ENCODE measurements at places on chromosomes 3 and 15.

GRCh38 chr3:52120556-52121463, 33.4 kb downstream of the POC1A start:
- no peak for DNase-seq

- DNase-seq, result no peak
These were observed 107.3 kb upstream of the PTPRG start for GRCh38 chr3:61454006-61454585.

GRCh38 chr15:47609693-47610092, 107.6 kb upstream of the SEMA6D start:
- no peak for DNase-seq

DNA sequence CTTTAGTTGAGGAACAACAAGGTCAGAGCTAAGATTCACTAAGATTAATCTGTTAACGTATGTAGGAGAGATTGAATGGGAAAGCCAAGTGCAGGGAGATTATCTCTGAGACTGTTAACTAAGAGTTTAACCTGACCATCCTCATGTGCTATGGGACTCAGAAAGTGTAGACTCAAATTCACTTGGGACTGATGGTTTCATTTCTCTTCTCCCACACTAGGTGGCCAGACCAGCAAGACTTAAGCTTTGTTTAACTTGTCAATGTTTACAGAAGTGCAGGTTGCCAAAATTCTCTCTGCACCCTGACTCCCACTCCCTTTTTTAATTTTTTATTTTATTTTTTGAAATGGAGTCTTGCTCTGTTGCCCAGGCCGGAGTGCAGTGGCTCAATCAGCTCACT, 6.3 kb upstream of the HEXA start:
- DNase-seq, result no peak

DNA sequence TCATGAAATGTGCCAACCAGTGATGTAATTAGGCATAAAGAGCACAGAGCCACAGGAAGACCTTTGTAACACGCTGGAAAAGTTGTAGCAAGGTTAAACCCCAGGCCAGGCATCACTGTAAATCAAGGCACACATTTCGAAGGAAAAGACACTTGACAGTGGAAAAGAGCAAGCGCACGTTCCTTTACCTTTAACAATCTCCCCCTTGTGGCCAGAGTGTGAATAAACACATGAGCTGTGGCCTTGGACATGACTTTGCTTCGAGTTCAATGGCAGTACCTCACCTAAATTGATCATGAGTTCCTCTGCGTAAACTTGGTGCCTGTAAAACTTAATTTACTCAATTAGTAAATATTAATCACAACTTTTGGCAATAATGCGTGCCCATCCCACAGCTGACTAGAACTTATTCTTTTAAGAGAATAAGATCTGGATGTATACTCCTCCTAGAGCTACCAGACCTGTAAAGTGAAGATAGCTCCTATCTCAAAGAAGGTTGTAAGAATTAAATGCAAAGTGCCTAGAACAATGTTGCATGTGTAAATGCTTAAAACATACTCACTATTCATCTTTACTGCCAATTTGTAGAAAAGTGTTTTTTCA, 757.0 kb upstream of the NECTIN3 start:
- peak; percentile 67 for DNase-seq

DNA sequence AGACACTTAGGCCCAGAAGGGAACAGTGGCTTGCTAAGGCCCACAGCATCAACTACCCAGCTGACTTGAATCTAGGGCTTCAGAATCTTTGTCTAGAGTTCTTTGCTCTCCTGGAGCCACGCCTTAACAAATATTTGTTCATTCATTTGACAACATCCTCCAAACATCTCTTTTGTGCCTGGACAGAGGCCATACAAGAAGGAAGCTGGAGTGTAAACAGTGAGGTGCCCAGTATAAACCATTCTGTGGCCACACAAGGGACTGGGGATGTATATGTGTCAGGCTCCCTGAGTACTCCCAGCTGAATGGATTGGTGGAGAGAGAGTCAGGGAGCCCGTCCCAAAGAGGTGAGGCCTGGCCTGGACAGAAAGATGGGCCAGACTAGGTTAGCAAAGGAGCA, 3.4 kb downstream of the CIB2 start:
- DNase-seq, result no peak

GRCh38 chr3:77372634-77373346, 332.9 kb downstream of the ROBO2 start:
- DNase-seq, result no peak

GRCh38 chr3:50340448-50341329, at the start of gene RASSF1:
Gene RASSF1 (minus strand): TSS chr3:50340836. CDS start chr3:50340805, 31 bp downstream.
- DNase-seq, result peak; percentile 50

- DNase-seq, result no peak
These were observed 71.2 kb upstream of the SOX14 start for GRCh38 chr3:137692803-137693431.

GRCh38 chr3:126951561-126951960, 31.4 kb upstream of the PLXNA1 start:
- DNase-seq, result no peak

- no peak for DNase-seq
These were observed 110.5 kb upstream of the GAP43 start for GRCh38 chr3:115512565-115513415.

DNA sequence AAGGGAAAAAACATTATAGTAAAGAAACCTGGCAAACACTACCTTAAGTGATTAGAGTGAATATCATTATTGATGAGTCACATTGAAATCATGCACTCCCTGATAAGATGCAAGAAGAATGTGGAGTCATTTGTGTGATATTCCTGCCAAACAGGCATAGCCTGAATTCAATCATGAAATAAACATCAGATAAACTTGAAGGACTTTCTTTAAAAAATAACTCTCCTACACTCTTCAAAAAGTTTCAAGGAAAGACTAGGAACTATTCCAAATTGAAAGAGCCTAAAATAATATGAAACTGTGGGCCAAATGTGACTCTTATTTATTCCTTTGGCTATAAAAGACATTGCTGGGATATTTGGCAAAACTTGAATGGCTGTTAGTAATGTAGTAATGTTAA, 625.7 kb upstream of the LMCD1 start:
- DNase-seq, result no peak

- peak; percentile 73 for DNase-seq
These were observed 5.1 kb upstream of the SLC25A38 start for GRCh38 chr3:39378088-39378487.

GRCh38 chr3:46866720-46867549, 3.7 kb upstream of the MYL3 start:
- peak; percentile 68 for DNase-seq

- DNase-seq, result no peak
These were observed 12.7 kb downstream of the FAM240A start for GRCh38 chr3:46624975-46625490.

- DNase-seq, result no peak
These were observed 10.6 kb downstream of the PLA2G4B start for GRCh38 chr15:41849204-41849603.

DNA sequence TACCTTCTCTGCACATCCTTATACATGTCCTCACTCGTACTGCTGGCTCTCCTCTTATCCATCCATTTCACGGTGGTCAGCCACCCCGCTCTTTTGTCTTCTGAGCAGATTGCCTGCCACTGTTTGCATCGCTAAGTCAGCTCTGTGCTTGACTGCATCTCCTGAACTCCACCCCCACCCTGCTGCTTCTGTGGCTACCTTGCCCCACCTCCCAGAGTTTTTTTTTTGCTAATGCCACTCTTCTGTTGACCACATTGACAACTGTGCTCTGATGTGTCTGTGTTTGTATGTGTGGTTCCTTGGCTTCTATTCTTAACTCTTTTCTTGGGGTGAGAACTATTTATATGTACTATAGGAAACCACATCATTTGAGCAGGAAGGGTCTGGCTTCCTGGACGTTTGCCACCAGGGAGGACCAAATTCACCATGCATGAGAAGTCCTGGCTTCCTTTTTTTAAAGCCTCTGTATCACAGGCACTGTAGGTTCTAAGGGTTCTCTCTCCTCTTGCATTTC, 12.8 kb upstream of the MTMR10 start:
- no peak for DNase-seq

- no peak for DNase-seq
These were observed 64.2 kb downstream of the SCAPER start for GRCh38 chr15:76840830-76841460.

DNA sequence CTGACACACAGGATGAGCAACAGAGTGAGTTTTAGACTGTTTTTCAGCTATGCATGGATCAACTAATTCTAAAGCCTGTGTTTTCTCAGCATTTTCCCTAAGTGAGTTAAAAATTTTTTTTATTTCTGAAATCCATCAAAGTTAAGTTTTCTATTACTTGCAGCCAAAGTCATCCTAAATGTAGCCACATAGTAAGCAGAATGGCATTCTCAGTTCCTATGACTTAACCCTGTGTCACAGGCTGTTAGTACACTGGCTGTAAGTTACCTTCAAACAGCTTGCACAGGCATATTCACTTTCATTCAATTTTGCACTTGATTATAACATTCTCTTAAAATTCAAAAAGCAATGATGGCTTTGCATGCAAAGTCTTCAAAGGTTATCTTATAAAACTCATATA, 368.2 kb downstream of the OCA2 start:
- no peak for DNase-seq

GRCh38 chr15:67746022-67746421, 79.3 kb upstream of the SKOR1 start:
- no peak for DNase-seq

DNA sequence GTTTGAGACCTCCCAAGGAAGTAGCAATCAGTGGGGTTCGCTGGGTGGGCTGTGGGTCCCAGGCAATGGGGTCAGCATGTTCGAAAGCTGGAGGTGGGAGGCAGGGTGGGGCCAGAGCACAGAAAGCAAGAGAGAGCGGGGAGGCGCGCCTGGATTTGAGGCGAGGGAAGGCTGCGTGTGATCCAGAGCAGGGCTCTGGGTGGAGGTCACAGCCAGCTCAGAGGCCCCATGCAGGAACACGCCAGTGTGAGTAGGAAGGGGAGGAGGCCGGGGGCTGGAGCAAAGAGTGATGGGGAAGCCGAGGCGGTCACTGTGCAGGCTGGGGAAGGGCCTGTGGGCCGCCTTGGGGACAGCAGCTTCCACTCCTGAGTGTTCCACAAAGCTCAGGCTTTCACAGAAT, 8.8 kb downstream of the DNAJB8 start:
- no peak for DNase-seq

- DNase-seq, result no peak
These were observed 11.6 kb upstream of the RNF7 start for GRCh38 chr3:141726483-141726882.

DNA sequence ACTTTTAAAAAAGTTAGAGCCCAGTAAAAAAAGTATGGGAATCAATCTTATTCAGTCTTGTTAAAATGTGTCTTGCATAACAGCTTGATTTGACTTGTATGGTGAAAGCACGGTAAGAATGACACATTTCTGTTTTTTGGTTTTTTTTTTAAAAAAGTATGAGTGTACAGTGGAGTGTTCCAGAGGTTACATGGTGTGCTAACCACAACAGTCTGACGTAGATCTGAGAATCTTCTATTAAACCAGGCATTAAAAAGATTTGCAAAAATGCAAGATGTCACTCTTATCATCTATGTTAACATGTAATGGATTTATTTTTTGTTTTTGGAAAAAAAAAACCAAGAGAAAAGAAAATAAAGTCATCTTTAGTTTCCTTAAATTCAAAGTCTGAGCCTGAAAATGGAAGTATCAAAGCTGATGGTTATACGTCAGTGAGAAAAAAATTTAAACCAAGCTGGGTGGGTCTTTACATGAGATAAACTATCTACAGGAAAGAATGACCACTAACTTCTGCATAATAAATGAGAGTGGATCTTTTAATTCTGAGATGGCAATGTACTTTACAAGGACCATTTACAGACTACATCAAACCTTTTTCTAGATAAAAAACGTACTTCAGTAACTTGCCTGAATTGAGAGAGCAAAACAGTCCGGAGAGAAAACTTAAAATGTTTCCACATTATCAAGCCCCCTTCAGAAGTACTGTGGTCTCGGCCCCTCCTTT, 1.6 kb downstream of the GABPB1 start:
- peak; percentile 47 for DNase-seq

DNA sequence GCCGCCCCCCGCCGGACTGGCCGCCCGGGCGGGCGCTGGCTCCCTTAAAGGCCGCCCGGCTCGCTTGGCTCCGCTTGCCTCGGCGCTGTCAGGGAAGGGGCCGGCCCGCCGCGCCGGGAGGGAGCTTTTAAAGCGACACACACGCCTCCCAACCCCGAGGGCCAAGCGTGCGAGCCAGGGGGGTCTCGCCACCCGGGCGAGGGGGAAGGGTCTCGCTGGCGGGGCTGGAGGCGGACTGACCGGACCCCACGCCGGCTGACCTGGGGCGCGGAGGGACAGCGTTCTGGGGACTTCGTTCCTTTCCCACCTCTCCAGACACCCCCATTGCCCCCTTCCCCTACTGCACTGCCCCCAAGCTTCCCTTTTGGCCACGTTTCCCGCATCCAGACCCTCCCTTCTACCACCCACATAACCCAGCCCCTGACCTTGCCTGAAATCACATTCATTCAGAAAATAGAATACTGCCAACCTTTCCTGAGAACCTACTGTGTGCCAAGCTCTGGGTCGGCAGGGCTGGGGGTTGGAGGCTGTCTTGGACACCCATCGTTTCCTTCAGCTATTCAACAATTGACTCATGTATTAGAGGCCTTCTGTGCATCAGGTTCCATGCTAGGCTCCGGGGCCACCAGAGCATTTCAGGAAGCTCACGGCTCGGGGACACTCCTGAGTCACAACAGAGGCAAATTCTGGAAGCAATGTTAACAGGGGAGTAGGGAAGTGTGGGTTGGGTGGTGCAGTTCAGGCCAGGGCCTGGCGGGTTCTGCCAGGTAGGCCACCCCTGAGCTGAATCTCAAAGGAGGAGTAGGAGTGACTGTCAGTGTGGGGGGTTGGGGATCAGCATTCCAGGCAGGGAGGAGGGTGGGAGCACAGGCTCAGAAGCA, at the start of gene INSYN1:
Gene INSYN1, minus strand, starts transcription at position 102 of the 881 bp plus-strand sequence. CDS start 2,221 bp downstream, outside the sequence.
- DNase-seq, result no peak

- DNase-seq, result no peak
These were observed 10.2 kb upstream of the TGFBR2 start for GRCh38 chr3:30596152-30596551.

DNA sequence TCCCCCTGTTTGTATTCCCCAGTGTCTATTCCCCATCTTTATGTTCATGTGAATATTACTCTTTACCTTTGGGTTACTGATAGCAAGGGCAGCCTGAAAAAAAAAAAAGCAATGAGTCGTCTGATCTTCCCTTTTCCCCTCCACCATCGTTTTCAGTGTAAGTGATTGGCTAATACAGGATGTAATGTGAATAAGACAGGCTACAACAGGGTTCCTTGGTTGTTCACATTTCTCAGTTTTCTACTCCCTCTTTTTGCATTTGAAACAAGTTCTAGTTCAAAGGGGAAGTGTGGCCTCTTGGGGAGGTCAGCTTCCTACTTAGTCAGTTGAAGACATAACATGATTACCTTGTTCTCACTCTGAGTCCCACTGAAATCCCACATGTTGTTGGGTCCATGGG, 278.0 kb upstream of the TRIM42 start:
- DNase-seq, result no peak

- no peak for DNase-seq
These were observed at the start of gene IL16 for GRCh38 chr15:81196576-81197254. Gene IL16 (plus strand): TSS chr15:81196879. CDS start chr15:81225400, 28,521 bp downstream.

GRCh38 chr3:94564247-94564646, 501.4 kb downstream of the NSUN3 start:
- no peak for DNase-seq

GRCh38 chr3:130916507-130917167, 22.8 kb downstream of the ATP2C1 start:
- no peak for DNase-seq

GRCh38 chr15:96372554-96372953, 42.1 kb downstream of the NR2F2 start:
- DNase-seq, result no peak

- DNase-seq, result peak; percentile 44
These were observed 11.5 kb downstream of the APH1B start for GRCh38 chr15:63288778-63289378.
